Cardiac septum (tissue), 1 donor: ENCODE measurements at places on chromosomes 2 and 18. TPM values are rescaled to one million over a fixed set of nuclear protein-coding genes. Genes with fewer than 3 reads are reported as not detected.

Gene SFTPB
- total RNA-seq, result not detected

Gene ASB18
- 44.4 TPM for total RNA-seq

GRCh38 chr2:127387655-127388422, at the start of gene MAP3K2:
MAP3K2 (minus strand) TSS chr2:127387975; CDS start chr2:127343129, 44,846 bp downstream.
- DNase-seq, result peak; percentile 97

DNA sequence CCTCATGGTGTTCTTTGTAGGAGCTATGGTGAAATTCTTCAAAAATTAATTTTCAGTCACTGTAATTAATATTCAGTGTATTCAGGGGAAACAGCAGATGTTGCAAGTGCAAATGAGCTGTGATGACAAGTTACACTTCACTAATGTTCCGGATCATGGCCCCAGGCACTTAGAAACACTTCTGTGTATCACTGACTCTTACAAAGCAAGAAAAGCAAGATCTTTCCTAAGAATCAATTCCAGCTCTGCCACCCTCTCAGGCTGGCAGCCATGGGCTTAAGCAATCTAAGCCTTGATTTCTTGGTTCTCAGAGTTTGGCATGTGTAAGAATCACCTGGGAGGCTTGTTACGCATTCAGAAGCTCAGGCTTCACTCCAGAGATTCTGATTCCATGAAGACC, 78.0 kb downstream of the MARCHF4 start:
- no peak for DNase-seq

DNA sequence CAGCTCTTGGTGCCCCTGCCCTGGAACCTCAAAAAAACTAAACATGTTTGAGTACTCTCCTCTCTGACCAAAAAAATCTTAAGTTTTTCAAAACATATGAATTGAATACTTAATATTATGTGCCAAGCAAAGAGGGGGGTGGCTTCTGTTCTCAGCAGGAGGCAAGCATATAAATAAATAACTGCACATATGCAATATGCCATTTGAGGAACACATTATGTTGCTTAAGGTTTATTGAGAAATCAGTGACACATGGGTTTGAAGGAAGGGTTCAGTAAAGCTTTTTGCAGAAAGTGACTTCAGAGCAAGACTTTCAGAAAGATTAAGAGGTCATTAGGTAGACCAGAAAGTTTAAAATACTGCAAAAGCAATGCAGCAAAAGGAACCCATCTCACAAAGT, 429.2 kb downstream of the TDRD15 start:
- no peak for DNase-seq

DNA sequence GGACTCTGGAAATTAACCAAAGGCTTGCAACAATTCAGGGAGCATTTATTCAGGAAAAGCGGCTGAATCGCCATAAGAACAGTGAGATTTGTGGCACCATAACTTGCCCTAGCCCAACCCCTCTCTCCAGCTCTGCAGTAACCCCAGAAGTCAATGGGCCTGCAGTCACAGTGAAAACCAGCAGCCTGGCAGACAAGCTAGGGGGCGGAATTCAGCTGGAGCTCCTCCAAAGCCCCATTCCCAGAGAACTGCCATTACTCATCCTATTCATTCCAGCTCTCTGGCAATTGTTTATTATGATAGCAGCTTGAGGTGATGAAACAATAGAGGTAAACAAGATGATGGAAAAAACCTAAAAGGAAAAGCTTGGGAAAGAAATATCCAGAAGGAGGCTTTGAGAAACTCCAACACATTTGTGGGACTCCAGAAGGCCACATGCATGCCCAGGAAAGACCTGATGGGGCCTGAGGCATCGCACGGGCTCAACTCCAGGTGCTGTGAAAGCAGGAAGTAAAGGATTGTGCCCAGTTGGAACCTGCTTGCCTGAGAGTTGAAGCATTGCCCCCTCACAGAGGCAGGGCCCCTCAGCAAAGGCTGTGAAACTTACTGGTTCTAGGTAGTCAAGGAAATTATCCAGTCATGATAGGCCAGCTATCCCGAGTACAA, 126.7 kb downstream of the TWIST2 start:
- DNase-seq, result no peak
